ENCODE measurements at places on chromosomes 13 and 19.

- no peak for DNase-seq
Observed at GRCh38 chr13:54415753-54416366, 1387.2 kb downstream of the OLFM4 start.

DNA sequence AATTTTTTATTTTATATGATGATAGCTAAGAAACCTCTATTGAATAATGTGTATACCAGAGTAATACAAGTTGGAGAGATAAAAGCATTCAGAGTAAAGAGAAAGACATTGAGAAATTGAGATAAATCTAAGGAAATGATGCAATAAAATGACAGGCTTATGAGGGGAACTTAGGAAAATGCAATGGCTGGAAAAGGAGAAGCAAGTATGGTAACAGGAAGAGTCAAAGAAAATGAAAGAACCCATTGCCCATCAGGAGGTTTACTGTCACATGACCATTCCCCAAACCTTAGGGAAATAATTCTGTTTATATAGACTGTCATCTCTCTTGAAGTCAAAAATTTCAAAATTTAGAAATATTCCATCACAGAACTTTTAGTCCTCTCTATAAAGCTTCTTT is 808.0 kb upstream of the PRR20A start:
- no peak for DNase-seq

DNA sequence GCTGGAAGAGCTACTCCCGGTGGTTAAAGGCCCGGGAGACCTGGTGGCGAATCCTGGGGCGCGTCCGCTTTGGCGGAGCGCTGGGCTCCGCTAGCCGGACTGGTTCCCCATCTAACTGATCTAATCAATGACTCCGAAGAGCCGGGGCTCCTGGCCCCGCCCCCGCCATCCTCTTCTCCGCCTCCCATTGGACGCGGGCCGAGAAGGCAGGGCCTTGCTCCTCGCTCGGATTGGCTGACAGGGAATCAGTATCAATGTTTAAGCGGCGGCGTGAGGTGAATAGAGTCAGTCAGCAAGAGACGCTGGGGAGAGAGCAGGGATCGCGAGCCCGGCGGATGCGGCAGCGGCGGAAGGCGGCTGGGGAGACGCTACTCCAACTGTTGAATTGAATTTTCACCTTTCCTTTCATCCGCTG is 1.7 kb upstream of the PCDH17 start:
- DNase-seq: no peak

DNA sequence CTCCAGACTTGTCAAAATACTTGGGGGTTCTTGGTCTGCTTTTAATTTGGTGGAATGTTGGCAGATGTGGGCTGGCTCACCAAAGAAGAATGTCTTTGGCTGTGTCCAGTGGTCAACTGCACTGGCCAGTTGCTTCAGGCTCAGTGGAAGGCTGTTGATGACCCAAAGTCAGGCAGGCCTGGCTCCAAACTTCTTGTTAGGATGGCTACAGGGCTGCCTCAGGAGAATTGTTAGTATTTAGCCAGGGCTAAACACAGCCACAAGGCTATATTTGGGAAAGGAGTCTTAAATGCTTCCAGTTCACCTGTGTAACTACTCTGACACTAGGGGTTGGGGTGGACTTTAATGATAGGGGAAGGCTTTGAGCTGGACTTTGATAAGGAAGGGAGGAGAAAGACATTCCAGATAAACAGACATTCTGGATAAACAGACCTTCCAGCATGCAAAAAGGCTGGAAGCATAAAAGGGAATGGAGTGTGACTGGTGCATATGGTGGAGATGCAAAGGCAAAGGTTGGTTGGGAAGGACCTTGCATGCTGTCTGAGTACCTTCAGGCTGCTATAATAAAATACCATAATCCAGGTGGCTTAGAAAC is 116.8 kb downstream of the FOXO1 start:
- DNase-seq: no peak

DNA sequence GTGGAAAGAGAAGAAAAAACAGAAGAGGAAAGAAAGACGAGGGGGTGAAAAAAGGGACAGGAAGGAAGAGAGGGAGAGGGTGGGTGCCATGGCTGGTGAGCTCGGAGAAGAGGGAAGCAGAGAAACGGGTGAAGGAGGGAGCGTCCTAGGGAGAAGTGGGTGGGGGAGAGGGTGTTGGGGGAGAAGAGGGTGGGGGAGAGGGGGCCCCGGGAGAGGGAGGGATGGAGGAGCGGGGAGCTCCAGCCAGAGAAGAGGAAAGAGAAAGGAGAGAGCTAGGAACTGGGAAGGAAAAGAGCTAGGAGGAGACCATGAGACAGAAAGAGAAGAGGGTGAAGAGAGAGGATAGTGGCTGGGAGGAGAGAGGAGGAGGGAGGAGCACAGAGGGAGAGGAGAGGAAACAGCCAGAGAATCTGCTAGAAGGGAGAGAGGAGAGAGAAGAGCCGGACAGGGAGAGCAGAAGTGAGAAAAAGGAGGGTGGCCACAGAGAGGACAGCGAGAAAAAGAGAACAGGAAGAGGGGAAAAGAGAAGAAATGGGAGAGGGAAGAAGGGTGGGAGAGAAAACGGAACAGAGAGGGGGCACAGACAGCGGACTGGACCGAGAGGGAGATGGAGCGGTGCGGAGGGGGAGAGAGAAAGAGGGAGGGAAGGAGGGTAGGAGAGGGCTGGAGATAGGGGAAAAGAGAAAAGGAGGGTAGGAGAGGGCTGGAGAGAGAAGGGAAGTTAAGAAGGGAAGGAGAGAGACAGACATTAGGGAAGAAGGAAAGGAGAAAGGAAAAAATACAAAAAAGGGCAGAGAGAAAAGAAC is 11.9 kb upstream of the GARIN5A start:
- no peak for DNase-seq

DNA sequence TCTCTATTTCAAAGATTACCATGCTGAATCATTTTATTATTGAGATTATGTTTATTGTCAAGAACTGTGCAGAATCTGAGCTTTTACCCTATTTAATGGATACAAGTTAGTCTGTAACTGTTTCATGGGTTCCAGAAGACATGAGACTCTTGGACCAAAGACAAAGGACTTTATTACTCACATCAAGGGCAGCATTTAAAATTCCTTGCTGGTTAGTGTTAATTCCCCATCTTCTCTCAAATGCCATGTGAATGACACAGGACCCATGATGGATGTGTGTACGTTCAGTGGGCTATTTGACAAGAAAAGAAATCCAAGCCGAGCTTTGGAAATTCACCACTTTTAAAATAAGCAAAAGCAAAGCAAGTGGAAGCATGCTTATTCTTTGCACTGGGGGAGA is 139.9 kb downstream of the PCDH20 start:
- DNase-seq: no peak

GRCh38 chr19:56217039-56217949 is 15.2 kb downstream of the ZSCAN5C start:
- DNase-seq: no peak

GRCh38 chr19:799076-799881 is 2.0 kb downstream of the PTBP1 start:
- DNase-seq: no peak

GRCh38 chr19:50365434-50366306 is at the start of gene NAPSA:
Gene NAPSA, minus strand, starts transcription at chr19:50365639. Its CDS starts 18 bp downstream, at chr19:50365621.
- no peak for DNase-seq

GRCh38 chr13:99993660-99994637 is 12.4 kb downstream of the ZIC2 start:
- DNase-seq: no peak

- no peak for DNase-seq
Observed at GRCh38 chr13:78121001-78121400, 202.4 kb upstream of the EDNRB start.

- DNase-seq: peak; percentile 38
Observed at GRCh38 chr19:34963573-34964406, at the start of gene ZNF792. Gene ZNF792, minus strand, starts transcription at chr19:34964229. Its CDS starts 567 bp downstream, at chr19:34963662.

All from stimulated activated CD4-positive, alpha-beta T cell treated with anti-CD3 and anti-CD28 coated beads, Interleukin-2, amount 100 ng/mL, for 48 hours (primary cell).